ENCODE measurements at places on chromosomes 2 and 18.

GRCh38 chr2:127516041-127516762, 10.1 kb downstream of the IWS1 start:
- DNase-seq = no peak

DNA sequence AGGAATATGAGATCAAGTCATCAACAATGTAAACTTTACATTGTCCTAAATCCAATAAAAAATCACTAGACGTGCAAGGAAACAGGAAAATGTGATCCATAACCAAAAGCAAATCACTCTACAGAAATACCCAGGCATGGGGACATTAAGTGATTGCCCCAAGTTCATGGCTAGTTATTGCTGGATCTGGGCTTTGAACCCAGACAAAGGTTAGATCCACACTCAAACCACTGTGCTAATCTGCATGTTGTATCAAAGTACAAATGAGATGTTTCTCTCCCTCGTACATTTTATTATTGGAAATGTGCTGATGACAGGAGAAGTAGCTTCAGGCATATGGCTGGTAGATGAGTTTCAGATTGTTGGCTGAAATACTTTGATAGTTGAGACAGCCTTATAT, 2.7 kb upstream of the ARL5A start:
- no peak for DNase-seq

DNA sequence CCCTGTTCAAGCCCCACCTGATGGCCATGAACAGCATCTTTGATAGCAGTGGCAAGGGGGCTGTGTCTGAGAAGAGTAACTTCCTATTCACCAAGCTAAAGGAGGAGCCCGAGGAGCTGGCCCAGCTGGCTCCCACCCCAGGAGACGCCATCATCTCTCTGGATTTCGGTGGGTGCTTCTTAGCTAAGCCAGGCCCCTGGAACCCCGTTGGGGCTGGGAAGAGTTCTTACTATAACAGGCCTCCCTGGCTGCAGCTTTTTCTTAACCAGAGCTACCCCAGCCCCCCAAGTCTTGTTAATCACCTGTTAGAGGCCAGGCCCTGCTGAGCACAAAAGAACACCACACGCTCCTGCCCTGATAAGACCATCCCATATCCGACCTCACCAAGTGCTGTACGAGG, 79.4 kb downstream of the EPAS1 start:
- DNase-seq = no peak

GRCh38 chr18:48030616-48031480, 100.4 kb upstream of the SMAD2 start:
- no peak for DNase-seq

DNA sequence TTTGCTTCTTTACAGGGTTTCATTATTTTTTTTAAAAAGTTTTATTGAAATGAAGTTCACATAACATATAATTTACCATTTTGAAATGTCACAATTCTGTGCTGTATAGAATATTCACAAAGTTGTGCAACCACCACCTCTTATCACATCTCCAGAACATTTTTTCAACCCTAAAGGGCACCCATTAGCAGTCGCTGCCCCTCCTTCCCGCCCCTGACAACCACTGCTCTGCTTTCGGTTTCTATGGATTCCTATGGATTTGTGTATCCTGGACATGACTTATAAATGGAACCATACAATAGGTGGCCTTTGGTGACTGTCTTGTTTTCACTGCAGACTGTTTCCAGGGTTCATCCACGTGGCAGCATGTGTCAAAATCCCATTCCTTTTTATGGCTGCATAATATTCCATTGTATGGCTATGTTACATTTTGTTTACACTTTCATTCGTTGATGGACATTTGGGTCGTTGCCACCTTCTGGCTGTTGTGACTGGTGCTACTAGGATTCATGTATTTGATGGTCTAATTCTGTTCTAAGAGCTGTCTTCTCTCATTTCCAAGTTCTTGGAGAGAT, 52.6 kb downstream of the SH3BP4 start:
- no peak for DNase-seq

- DNase-seq = no peak
Measured at GRCh38 chr2:223223156-223223555, 171.2 kb downstream of the KCNE4 start.

DNA sequence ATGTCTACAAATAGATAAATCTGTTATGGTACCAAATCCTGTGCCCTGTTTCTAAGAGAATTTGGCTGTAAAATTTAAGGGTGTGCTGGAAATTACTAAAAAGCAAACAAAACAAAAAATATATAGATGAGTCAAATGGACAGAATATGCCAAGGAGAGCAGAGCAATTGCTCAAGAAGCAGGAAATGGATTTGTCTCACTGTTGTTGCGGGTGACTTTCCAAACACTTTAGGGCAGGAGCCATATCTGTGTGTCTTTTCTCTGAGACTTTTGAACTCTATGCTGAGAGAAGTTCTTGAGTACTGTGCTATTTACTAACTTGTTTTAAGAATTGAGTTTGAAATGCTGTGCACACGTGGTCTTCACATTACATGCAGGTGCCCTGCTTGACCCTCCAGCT, 221.7 kb downstream of the PHLPP1 start:
- no peak for DNase-seq

DNA sequence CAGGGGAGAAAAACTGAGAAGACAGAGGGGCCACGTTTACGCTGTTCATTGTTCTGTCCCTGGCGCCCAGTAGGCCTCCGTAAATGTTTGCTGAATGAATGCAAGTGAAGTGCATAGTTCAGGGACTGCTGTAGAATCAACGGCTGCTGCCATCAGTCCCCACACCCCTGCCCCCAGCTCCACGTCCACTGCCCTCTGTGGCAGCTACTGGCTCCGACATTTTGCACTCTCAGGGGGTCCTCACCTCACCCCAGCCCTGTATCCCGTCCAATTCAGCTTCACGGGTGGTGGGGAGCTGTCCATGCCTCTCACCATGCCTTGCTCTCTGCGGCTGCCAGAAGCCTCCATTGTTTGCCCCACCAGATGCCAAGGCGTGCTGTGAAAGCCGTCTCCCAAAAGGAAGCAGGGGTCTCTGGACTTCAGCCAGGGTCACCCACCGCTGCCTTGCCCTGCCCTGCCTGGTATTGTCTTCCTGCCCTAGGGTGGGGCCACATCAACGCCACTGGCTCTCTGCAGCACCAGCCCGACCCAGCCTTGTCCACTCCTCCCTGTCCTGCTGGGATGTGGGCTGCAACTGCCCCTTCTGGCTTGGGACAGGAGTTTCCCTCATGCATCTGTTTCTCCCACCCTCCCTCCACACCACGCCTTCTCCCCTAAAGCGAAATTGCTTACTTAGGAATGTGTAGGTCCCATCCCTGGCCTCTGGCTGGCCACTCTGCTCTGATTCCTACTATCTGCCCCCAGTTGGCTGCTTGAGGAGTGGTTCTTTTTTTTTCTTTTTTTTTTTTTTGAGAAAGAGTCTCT, 86.0 kb downstream of the RHOB start:
- DNase-seq = no peak

GRCh38 chr2:27303093-27304025, 4.9 kb downstream of the UCN start:
- DNase-seq = no peak

DNA sequence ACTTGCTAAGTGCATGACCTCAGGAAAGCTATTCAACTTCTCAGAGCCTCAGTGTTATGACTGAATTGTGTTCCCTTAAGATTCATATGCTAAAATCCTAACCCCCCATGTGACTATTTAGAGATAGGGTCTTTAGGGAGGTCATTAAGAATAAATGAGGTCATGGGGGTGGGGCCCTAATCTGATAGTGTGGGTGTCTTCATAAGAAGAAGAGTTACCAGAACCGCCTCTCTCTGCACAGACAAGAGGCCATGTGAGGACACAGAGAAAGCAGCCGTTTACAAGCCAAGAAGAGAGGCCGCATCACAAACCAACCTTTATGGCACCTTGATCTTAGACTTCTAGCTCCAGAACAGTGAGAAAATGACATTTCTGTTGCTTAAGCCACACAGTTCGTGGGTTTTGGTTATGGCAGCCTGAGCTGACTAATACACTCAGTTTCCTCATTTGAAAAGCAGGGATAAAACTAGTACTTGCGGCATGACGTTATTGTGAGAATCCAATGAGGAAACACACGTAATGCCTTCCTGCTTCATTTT, 9.9 kb downstream of the SH2D6 start:
- no peak for DNase-seq

DNA sequence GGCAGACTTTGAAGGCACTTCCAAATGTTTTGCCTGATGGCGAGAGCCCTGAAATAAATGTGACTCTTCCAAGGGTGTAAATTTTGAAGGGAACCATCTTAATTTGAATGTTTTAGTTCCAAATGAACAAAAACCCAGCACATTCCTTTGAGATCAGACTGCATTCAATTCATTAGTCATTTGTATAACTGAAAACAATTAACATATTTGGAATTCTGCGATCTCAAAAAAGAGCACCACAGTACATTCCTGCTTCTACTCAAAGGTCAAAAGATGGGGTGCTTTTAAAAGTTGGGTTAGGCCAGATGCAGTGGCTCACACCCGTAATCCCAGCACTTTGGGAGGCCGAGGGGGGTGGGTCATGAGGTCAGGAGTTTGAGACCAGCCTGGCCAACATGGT, 38.2 kb upstream of the CHRNA1 start:
- peak; percentile 52 for DNase-seq

GRCh38 chr2:128269063-128269989, 49.3 kb downstream of the HS6ST1 start:
- no peak for DNase-seq
